ENCODE measurements at places on chromosomes 1 and 21.

- no peak for DNase-seq
Observed at GRCh38 chr1:108669679-108670078, 8.8 kb upstream of the HENMT1 start.

DNA sequence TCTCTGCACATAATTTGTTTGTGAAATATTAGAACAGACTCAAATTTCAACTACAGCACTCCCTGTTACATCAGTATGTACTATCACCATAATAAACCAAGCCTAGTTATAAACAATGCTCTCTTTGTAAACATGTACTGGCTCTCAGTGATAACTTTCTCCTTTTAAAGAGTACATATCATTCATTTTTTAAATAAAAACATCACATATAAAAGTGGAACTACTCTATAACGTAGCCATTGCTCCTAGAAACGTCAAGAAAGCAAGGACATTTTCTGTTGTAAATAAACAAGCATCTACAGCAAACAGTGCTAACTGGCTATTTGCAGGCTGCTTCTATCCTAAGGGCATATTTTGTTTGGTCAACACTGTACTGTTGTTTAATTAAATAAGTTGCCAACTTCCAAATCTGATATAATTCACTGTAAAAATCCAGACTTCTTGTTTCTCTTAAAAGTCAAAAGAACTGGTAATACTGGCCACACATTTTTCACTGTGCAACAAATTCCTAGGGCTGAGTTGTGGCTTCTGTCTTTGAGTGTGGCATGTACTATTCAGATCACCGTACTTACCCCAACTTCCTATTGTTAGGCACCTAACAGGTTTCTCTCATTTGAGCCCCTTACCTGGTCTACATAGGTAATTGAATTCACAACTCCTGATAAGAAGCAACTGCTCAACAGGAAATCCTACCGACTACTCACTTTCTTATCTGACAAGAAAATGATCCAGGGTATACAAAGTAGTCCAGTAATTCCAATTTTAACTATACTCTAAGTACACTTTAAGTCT is 111.9 kb downstream of the DENND1B start:
- DNase-seq = no peak

GRCh38 chr21:25459365-25459764 is 147.9 kb downstream of the MRPL39 start:
- DNase-seq = no peak

DNA sequence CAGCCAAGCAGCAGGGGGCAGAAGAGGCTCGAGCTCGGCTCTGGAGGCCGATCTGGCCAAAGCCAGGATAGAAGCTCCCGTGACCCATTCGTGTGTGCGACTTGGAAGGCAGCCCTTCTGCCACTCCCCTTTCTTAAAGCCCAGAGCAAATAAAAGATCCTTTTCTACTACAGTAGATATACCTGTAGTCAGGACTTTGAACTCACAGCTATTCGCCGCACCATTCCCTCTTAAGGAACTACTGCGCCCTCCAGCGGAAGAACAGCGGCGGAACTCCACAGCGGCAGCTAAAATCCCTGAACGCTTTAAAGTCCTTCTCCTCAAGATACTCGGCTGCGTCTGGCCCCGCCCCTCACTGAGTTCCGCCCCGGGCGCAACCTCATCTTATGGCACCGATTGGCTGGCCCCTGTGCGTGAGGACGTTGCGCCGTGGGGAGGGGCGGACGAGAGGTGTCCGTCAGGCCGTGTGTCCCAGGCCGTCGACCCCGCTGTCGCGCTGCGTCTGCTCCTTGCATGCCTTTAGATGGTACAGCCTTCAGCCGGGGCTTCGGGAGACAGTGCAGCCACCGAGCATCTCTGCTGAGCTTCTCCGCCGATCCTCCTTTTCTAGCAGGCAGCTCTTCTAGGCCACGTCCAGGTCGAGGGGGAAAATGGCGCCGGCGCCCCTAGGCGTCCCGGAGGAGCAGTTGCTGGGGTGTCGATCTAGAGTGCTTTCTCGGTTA is at the start of gene LRIG2:
Gene LRIG2, plus strand, starts transcription at position 442 of the 722 bp plus-strand sequence. Its CDS starts 209 bp downstream, at position 651.
- peak; percentile 97 for DNase-seq

All from left hindlimb (tissue), 1 donor.